T-cell (primary cell): ENCODE measurements at places on chromosomes 13 and 19.

DNA sequence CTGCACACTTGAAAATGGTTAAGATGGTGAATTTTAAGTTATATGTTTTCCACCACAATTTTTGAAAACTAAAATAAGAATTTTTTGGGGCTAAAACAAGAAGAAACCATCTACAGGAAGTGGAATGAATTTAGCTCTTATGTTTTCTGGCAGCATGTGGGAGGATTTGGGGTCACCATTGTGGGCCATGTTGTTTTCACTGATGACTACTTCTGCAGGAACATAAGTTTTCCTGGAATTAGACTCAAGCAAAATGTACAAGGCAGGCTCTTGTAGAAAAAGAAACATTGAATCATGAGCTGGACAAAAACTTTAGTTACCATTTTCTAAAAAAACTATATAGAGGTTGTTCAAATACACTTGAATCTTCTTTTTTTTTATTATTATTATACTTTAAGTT lies 125.3 kb upstream of the C1QTNF9B start:
- DNase-seq, result no peak

GRCh38 chr13:82501834-82502233 lies 1380.4 kb downstream of the SLITRK1 start:
- no peak for DNase-seq

DNA sequence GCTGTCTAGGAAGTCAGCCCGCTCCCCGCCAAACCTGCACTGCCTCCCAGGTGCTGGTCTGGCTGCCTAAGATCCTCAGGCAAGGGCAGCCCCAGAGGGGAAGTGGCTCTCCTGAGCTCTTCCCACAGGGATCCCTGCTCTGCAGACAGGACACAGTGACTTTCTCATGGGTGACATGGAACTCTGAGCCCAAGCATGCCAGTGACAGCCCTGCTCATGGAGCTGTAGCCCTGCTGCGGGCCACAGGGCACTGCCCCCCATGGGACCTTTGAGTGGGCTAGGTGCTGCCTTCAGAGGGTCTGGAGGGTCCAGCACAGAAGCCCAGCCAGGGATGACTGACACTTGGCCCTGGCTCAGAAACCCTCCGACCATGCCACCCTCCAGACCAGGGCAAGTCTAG lies 109.1 kb downstream of the TUBA3C start:
- DNase-seq, result no peak

- DNase-seq, result no peak
Measured at GRCh38 chr13:91816263-91816807, 417.9 kb downstream of the GPC5 start.

DNA sequence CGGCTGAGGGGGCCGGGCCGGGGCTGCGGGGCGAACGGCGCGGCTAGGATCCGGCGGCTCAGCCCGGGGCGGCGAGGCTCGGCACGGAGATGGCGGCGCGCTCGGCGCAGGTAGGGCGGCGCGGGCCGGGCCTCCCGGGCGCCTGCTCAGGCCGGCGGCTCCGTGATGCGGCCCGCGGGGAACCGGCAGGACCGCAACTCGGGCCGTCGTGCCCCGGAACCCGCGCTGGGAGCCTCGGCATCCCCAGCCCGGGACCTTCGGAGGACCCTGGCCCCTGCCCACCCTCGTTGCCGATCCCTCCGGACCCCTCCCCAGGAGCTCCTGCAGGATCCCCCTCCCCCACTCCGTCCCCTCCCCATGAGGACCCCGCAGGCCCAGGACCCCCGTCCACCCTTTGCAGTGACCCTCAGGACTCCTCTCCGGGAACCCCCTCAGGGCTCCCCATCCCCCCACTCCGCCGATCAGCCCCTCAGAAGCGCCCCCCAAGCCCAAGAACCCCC lies 304 bp downstream of the EVI5L start:
- DNase-seq, result no peak

GRCh38 chr13:94674609-94675348 lies 37.6 kb downstream of the SOX21 start:
- peak; percentile 4 for DNase-seq

- DNase-seq, result no peak
Measured at GRCh38 chr13:31007417-31007816, 75.0 kb downstream of the TEX26 start.

GRCh38 chr13:36086117-36086516 lies 45.1 kb downstream of the DCLK1 start:
- no peak for DNase-seq

- no peak for DNase-seq
Measured at GRCh38 chr13:24716446-24716845, 36.2 kb downstream of the ATP12A start.

DNA sequence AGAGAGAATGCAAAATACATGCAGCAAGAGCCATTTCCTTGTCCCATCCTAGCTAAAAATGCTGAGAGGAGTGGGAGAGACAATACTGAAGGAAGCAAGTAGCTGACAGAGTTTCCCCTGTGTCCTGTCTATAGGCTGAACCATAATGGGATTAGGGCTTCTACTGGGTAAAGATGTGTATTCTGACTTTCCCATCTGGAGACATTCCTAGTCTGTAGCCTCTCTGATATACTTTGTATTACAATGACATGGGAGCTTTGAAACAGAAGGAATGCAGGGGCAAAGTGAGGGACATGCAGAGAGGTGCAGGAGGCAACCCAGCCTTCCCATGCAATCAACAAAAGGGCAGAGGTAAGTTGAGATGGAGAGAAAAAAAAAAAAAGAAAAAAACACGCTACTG lies 10.5 kb upstream of the GPC6 start:
- no peak for DNase-seq

DNA sequence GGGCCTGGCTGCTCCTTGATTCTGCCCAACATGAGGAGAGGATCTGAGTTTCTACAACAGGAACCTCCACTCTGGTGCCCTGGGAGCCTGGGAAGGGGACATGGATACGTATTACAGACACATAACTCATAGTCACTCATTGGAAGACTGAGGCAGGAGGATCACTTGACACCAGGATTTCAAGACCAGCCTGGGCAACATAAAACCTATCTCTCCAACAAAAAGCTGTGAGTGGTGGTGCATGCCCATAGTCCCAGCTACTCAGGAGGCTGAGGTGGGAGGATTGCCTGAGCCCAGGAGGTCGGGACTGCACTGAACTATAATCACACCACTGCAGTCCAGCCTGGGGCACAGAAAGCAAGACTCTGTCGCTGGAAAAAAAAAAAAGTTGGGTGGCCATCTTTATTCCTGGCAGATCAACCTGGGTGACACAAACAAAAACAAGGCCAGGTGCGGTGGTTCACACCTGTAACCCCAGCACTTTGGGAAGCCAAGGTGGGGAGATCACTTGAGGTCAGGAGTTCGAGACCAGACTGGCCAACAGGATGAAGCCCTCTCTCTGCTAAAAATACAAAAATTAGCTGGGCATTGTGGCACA lies 1.1 kb upstream of the KLF1 start:
- DNase-seq, result no peak

GRCh38 chr19:50831026-50831396 lies 2.4 kb downstream of the KLK15 start:
- no peak for DNase-seq
